ENCODE measurements at places on chromosomes 7 and 10.

DNA sequence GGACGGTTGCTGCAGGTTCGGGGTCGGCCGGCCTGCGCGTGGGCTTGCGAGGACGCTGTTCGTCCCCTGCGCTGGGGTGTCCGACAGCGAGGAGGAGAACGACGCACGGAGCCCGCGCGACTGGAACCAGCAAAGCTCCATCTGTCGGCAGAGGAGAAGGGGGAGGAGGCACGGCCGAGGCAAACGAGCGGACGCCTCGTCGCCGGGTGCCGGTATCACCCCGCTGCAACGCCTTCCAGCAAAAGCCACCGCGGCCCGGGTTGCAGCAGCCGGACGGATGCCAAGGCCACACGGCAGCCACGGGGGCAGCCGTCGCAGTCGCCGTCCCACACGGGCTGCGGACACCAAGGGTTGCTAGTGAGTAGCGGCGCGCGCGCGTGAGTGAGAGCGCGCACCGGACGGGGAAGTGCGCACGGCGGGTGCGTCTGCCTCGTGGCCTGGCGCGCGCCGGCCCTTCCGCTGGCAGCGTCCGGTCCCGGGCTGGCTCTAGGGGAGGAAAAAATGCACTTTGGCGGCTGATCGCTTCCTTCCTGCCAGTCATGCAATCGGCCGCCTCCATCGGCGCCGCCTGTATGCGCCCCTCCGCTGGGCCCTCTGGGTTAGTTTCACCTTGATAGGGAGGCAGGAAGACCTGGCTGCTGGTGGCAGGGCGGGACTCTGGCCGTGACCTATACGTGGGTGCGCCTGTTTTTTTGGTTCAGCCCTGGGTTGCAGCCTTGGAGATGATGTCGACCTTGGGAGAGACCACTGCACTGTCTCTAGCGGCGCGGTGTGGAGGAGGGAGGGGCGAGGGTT is 434 bp downstream of the STAMBPL1 start:
- peaks cover 42% of the 10 kb centered on the region for H3K36me3 ChIP-seq
- H3K4me1 ChIP-seq: peaks cover 75% of the 10 kb centered on the region
- H3K4me3 ChIP-seq: peak overlapping the region; percentile 92
- DNase-seq: peak; percentile 81

- H3K4me1 ChIP-seq: no peaks in the 10 kb centered on the region
- no peak for DNase-seq
Measured at GRCh38 chr10:73635781-73636180, 5.5 kb downstream of the MYOZ1 start.

GRCh38 chr10:11230498-11231167 is 213.0 kb downstream of the CELF2 start:
- H3K27ac ChIP-seq: peak overlapping the region; percentile 26
- peaks cover 86% of the 10 kb centered on the region for H3K36me3 ChIP-seq
- no peak for DNase-seq
- H3K4me3 ChIP-seq: no peak overlapping the region

DNA sequence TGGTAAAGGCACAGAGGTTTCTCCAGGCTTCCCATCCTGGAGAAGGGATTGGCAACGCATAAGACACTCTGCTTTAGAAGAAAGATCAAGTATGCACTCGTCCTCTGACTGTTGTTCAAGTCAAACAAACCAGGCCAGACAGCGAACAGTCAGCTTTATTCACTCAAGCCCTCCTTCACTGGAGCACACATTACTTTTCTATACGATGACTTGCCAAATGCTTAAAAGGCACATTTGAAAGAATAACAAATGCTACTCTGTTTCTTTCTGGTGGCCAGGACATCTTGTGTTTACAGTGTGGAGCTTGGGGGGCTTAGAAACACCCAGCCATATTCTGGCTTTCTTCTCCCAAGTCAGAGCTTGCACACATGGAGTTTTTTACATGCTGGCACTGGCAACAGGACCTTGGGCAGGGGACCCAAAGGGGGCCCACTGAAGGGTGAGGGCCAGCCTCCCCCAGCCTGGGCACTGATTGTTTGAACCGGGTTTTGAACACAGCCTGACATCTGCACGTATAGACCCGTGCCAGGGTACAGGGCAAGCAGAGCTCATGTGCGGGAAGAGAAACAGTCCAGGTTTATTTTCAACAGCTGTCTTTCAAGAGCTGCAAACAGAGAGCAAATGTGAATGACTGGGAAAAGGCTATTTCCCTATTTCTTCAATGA is 33.3 kb upstream of the FGFR2 start:
- H3K36me3 ChIP-seq: no peaks in the 10 kb centered on the region
- H3K4me1 ChIP-seq: no peaks in the 10 kb centered on the region
- no peaks in the 10 kb centered on the region for H3K27me3 ChIP-seq

- DNase-seq: no peak
- no peaks in the 10 kb centered on the region for H3K36me3 ChIP-seq
- no peak overlapping the region for H3K27ac ChIP-seq
- H3K4me3 ChIP-seq: no peak overlapping the region
- no peaks in the 10 kb centered on the region for H3K27me3 ChIP-seq
Measured at GRCh38 chr7:89666136-89666835, 488.0 kb upstream of the STEAP1 start.

DNA sequence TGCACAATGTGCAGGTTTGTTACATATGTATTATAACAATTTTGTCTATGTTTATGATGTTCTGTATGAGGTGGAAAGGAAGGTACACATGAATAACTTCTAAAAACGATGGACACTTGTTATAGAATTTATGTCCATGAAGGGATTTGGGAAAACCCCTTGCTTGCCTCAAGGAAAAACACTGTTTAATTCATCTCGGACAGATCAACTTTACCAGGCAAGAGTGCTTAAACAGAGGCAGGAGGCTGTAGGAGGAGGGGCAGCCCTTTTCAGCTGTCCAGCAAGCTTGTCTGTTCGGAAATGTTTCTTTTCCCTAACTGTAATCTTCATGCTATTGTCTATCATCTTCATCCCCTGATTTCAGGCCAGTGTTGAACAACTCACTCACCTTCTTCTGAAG is 200.9 kb downstream of the CDC14C start:
- H3K4me1 ChIP-seq: no peaks in the 10 kb centered on the region
- no peaks in the 10 kb centered on the region for H3K27me3 ChIP-seq
- H3K36me3 ChIP-seq: no peaks in the 10 kb centered on the region
- no peak for DNase-seq
- no peak overlapping the region for H3K27ac ChIP-seq

GRCh38 chr10:112713411-112713810 is 236.6 kb upstream of the TCF7L2 start:
- no peaks in the 10 kb centered on the region for H3K4me1 ChIP-seq
- no peak overlapping the region for H3K27ac ChIP-seq
- H3K36me3 ChIP-seq: peaks cover 8% of the 10 kb centered on the region
- H3K4me3 ChIP-seq: no peak overlapping the region

- no peaks in the 10 kb centered on the region for H3K36me3 ChIP-seq
- H3K4me3 ChIP-seq: no peak overlapping the region
- no peak overlapping the region for H3K27ac ChIP-seq
Measured at GRCh38 chr7:112272921-112273561, 66.5 kb downstream of the ZNF277 start.

DNA sequence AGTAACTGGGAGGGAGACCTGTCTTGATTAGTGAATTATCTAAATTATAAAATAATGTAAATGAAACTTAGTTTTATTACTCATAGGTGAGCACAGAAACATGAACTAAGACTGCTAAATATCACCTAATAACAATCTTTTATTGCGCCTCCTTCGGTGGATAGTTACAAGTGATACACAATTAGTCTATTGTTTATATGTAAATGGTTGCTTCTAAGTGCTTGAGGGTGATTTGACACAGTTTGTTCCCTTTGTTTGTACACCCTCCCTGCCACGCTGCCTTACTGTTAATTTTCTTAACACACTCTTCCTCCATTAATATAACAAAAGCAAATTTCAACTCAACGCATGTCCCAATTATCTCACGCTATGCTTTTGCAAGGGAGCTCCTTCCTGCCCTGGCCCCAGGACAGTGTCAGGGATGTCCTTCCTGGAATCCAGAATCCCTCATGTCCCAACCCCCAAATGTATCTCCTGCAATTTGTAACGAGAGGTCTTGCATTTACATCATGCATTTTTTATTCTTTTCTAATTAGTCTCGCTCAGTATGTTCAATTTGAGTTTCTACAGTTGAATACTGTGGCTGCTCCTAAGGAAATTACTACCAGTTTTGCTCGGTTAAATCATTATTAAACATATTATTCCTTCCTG is 4.2 kb downstream of the NPSR1 start:
- H3K36me3 ChIP-seq: no peaks in the 10 kb centered on the region
- no peak for DNase-seq
- no peak overlapping the region for H3K27ac ChIP-seq
- H3K4me3 ChIP-seq: no peak overlapping the region
- H3K27me3 ChIP-seq: no peaks in the 10 kb centered on the region

- H3K4me1 ChIP-seq: no peaks in the 10 kb centered on the region
- no peak overlapping the region for H3K4me3 ChIP-seq
Measured at GRCh38 chr10:20185116-20185515, 368.9 kb downstream of the PLXDC2 start.

- H3K4me1 ChIP-seq: no peaks in the 10 kb centered on the region
- H3K27me3 ChIP-seq: peaks cover 29% of the 10 kb centered on the region
- no peaks in the 10 kb centered on the region for H3K36me3 ChIP-seq
- DNase-seq: no peak
Measured at GRCh38 chr10:49633327-49634068, 19.7 kb downstream of the CHAT start.

DNA sequence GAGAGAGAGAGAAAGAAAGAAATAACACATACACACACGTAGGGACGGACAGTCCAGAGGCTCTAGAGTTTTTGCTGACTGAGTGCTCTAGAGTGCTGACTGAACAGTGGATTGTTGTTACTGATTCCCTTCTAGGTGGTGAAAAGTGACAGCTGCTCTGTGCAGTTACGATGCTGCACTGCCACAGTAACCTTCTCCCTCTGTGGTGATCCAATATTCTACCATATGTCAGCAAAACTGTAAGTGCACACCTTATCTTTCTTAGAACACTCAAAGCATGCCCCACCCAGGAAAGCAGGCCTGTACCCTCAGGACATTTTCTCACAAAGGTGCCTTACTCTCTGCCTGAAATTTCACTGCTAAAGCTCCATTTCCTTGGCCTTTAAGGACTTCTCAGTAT is 1023.5 kb downstream of the TYW1 start:
- no peak overlapping the region for H3K4me3 ChIP-seq
- peak overlapping the region; percentile 3 for H3K27ac ChIP-seq
- H3K4me1 ChIP-seq: no peaks in the 10 kb centered on the region
- H3K36me3 ChIP-seq: no peaks in the 10 kb centered on the region
- DNase-seq: no peak
- H3K27me3 ChIP-seq: no peaks in the 10 kb centered on the region

DNA sequence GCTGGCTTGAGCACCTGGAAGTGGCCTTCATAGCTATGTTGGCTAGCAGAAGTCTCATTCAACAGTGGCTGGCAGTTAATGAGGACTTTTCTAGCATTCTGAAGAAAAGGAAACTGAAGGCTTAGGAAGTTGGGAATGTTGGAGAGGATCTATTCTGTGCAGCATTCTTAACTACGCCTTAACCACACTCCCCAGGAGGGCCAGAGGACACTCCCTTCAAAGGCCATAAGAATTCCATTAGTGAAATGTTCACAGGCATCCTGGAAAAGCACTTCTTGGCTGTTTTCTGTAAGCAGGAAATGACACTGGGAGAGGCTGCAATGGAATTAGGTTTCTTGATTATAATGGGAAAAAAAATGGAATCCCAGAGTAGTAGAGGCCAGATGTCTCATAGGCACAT is 188.9 kb downstream of the ARHGAP12 start:
- no peak overlapping the region for H3K4me3 ChIP-seq
- H3K4me1 ChIP-seq: no peaks in the 10 kb centered on the region
- no peak for DNase-seq
- H3K36me3 ChIP-seq: peaks cover 3% of the 10 kb centered on the region
- no peaks in the 10 kb centered on the region for H3K27me3 ChIP-seq
- H3K27ac ChIP-seq: no peak overlapping the region

GRCh38 chr10:23725548-23725947 is 286.7 kb downstream of the OTUD1 start:
- H3K27me3 ChIP-seq: no peaks in the 10 kb centered on the region
- no peaks in the 10 kb centered on the region for H3K4me1 ChIP-seq
- H3K27ac ChIP-seq: no peak overlapping the region
- DNase-seq: no peak
- H3K36me3 ChIP-seq: no peaks in the 10 kb centered on the region

- no peaks in the 10 kb centered on the region for H3K36me3 ChIP-seq
- H3K27me3 ChIP-seq: no peaks in the 10 kb centered on the region
- no peak overlapping the region for H3K27ac ChIP-seq
- DNase-seq: no peak
Measured at GRCh38 chr7:1109581-1110310, 21.8 kb downstream of the GPER1 start.

GRCh38 chr10:59107147-59107546 is 69.3 kb upstream of the PHYHIPL start:
- H3K4me3 ChIP-seq: no peak overlapping the region
- no peak overlapping the region for H3K27ac ChIP-seq
- H3K36me3 ChIP-seq: no peaks in the 10 kb centered on the region

DNA sequence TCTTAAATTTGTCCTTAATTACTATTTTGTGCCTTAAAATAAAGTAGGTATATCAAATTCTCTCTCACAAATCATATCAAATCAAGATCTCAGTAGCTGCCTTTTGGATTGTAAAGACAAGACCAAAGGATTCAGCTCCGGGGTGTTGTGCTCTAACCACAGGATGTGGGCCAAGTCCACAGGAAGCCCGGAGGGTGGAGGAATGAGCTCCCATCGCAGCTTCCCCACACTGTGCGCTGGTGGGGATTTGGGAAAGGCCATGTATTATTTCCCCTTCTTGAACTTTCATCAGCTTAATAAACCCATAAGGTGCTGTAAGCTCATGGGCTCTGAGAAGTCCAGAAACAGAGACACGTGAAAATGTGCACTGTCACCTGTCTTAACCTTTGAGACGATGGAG is 241.6 kb upstream of the TCERG1L start:
- H3K4me1 ChIP-seq: no peaks in the 10 kb centered on the region
- no peak overlapping the region for H3K27ac ChIP-seq
- H3K27me3 ChIP-seq: no peaks in the 10 kb centered on the region
- H3K36me3 ChIP-seq: no peaks in the 10 kb centered on the region
- no peak overlapping the region for H3K4me3 ChIP-seq

- H3K4me3 ChIP-seq: no peak overlapping the region
- no peak for DNase-seq
- no peak overlapping the region for H3K27ac ChIP-seq
- no peaks in the 10 kb centered on the region for H3K27me3 ChIP-seq
Measured at GRCh38 chr7:110253093-110253492, 837.8 kb upstream of the LRRN3 start.

GRCh38 chr7:2559283-2559950 is 638 bp downstream of the IQCE start:
- no peaks in the 10 kb centered on the region for H3K27me3 ChIP-seq
- H3K4me1 ChIP-seq: peaks cover 35% of the 10 kb centered on the region
- peak; percentile 47 for DNase-seq
- peak overlapping the region; percentile 80 for H3K27ac ChIP-seq
- H3K36me3 ChIP-seq: peaks cover 3% of the 10 kb centered on the region

- no peak overlapping the region for H3K4me3 ChIP-seq
- no peaks in the 10 kb centered on the region for H3K4me1 ChIP-seq
Measured at GRCh38 chr10:113743594-113743993, 7.9 kb upstream of the PLEKHS1 start.

- no peak for DNase-seq
- no peaks in the 10 kb centered on the region for H3K36me3 ChIP-seq
- no peak overlapping the region for H3K27ac ChIP-seq
- H3K27me3 ChIP-seq: no peaks in the 10 kb centered on the region
Measured at GRCh38 chr10:109474261-109474660, 449.1 kb downstream of the XPNPEP1 start.
